ENCODE measurements at places on chromosomes 4 and X.

GRCh38 chr4:41320278-41320677 lies 63.5 kb downstream of the UCHL1 start:
- DNase-seq, result no peak

- DNase-seq, result peak; percentile 44
Measured at GRCh38 chr4:8009710-8010511, 70.2 kb upstream of the AFAP1 start.

DNA sequence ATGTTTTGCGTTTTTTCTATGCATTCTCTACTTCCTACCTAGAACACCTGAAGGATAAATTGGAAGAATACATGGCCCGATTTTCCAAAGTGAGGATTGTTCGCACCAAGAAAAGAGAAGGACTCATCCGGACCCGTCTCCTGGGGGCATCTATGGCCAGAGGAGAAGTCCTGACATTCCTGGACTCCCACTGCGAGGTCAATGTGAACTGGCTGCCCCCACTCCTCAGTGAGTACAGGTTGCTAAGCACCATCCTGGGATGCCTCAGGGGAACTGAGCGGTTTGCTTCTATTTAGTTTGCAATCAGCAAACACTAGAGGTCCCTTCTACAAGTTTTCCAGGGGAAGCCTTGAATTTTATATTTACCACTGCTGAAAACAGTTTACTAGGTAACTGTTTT lies 359.3 kb upstream of the GALNT7 start:
- DNase-seq, result no peak

GRCh38 chrX:20506739-20507138 lies 240.0 kb upstream of the RPS6KA3 start:
- DNase-seq, result no peak

- DNase-seq, result no peak
Measured at GRCh38 chr4:62601737-62602136, 1401.6 kb downstream of the ADGRL3 start.

- DNase-seq, result no peak
Measured at GRCh38 chrX:130173190-130173895, 1.6 kb downstream of the RAB33A start.

GRCh38 chrX:38770152-38770551 lies 31.1 kb upstream of the MID1IP1 start:
- no peak for DNase-seq

DNA sequence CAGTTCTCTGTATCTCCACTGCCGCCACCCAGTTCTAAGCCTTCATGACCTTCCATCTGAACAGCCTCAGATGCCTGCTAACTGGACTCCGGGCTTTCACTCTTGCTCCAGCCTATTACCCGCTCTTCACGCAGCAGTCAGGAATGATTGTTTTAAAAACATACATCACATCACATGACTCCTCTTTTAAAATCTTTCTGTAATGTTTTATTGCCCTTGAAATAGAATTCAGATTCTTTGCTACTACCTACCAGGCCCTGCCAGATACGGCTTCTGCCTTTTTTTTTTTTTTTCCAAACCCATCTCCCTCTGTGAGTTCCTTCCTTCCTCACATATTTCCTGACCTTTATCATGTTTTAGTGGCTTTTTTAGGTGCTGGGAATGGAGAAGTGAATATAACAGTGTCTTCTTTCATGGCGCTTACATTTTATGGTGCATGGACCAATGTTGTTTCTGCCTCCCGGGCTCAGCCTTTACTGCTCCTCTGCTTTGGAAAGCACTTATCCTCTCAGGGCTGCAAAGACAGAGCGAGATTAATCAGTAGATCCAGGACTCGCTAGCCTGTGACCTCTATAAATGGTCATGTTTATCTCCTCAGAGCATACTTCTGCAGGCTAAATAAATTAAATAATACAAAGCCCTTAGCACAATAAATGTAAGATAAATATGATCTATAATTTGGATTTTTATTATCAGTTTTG lies 58.0 kb downstream of the FBXO8 start:
- DNase-seq, result no peak

DNA sequence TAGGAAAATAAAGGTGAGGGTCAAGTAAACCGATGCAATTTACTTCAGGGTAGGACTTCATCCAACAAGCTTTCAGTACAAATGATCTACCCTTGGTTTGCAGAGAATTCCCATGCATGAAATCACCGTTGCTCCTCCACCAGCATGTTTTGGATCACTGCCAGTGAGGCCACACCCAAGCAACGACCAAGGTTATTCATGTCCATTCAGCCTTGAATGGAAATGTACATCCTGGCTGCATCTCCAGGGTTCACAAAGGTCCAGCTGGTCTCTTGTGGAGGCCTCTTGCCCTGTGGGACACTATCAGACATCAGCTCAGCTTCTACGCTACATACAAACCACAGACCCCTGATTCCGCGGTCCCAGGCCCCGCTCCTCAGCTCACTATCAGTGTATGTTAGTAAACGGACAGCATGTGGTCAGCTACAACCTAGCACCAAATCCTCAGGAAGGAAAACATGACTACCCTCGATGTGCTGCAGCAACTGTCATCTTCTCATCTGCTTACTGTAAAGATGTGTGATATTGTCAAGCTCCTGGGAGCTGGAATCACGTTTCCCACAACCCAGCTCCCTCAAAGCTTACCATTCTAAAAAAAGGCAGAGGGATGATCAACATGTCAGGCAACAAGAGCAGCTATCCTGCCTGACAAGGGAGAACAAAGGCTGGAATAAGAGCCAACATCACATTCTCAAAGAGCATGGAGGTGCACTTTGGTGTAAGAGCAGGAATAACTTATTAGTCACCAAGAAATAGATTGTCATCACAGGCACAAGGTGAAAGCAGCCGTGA lies 4.9 kb downstream of the LYAR start:
- DNase-seq, result no peak

- no peak for DNase-seq
Measured at GRCh38 chr4:5460106-5460801, 248.1 kb downstream of the EVC2 start.

All from NCI-H526 (cell line).